Right ventricle myocardium superior (tissue), 1 donor: ENCODE measurements at places on chromosomes 3 and 15. TPM values are rescaled to one million over a fixed set of nuclear protein-coding genes. Genes with fewer than 3 reads are reported as not detected.

ALPK3 gene
- 114 TPM for total RNA-seq

TRPM1 gene
- total RNA-seq = not detected

EPHB3 gene
- 2.2 TPM for total RNA-seq

RBP2 gene
- total RNA-seq = not detected

ARPP21 gene
- not detected for total RNA-seq

MASP1 gene
- 144 TPM for total RNA-seq

FANCD2OS gene
- not detected for total RNA-seq
